ENCODE measurements at places on chromosomes 3 and 15.

- DNase-seq, result no peak
Observed at GRCh38 chr3:45199837-45200648, 26.0 kb downstream of the TMEM158 start.

DNA sequence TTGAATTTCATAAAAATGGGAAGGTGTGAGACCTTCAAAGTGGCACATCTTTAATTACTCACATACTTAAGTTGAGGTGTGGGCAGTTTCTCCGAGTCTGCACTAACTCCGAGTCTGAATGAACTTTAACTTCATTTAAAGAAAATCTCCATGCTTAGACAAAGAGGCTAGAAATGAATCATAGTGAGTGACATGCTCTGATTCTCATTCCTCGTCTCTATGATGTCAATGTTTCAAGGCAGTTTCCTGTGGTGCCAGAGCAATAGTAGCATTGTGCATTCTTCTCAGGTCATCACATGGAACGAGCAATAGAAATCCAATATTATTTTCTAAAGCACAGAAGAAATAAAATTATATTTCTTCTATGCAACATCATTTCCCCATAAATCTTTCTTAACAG lies 224.8 kb downstream of the KCNMB2 start:
- no peak for DNase-seq

- DNase-seq, result no peak
Observed at GRCh38 chr3:197249542-197249941, 48.9 kb downstream of the DLG1 start.

DNA sequence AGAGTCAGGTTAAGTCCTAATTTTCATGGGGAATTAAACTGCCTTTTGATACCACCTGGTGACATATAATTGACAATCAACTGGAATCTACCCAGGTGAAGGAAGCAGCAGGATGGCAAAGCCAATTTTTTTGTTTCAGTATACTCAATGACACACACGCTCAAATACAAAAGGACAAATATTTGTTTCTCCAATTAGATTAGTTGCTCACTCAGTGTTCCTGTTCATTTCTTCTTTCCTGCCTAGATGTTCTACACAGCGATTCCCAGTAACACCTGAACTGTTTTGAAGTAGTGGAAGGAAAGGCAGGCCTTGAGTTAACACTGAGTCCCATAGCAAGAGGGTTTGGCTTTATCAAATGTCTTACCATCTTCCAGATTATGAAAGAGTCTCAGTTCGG lies 157.5 kb downstream of the PDZRN3 start:
- DNase-seq, result no peak

DNA sequence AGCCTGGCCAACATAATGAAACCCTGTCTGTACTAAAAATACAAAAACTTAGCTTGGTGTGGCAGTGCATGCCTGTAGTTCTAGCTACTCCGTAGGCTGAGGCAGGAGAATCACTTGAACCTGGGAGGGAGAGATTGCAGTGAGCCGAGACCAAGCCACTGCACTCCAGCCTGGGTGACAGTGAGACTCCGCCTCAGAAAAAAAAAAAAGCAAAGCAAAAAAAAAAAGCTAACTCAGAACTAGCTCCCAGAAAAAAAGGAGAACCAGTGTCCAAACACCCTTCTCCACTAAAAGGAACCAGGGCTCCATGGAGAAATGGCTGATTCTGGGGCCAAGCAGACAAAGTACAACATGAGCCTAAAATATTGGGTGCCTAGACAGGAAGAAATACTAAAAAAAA lies 16.7 kb upstream of the CRTC3 start:
- DNase-seq, result no peak

- DNase-seq, result no peak
Observed at GRCh38 chr3:50617096-50617791, at the start of gene MAPKAPK3. TSS of gene MAPKAPK3 (plus strand) at chr3:50617151. CDS start at chr3:50617566, 415 bp downstream.

GRCh38 chr3:40398346-40398745 lies 11.4 kb downstream of the ENTPD3 start:
- DNase-seq, result no peak

- no peak for DNase-seq
Observed at GRCh38 chr15:58489289-58490085, 57.7 kb downstream of the LIPC start.

Data from memory B cell (primary cell).